Parietal lobe (tissue), 2 donors: ENCODE measurements at places on chromosomes 4 and X. TPM values are rescaled to one million over a fixed set of nuclear protein-coding genes. Genes with fewer than 3 reads are reported as not detected.

The RASL11B gene
- 20.3 TPM for total RNA-seq

The MAGEA8 gene
- total RNA-seq, result not detected

The PTCHD1 gene
- total RNA-seq, result 15.3 TPM

The TEX13A gene
- not detected for total RNA-seq

The TMPRSS11D gene
- total RNA-seq, result not detected

The TEC gene
- total RNA-seq, result 4.7 TPM

The ARHGAP6 gene
- 1.3 TPM for total RNA-seq

The GNRHR gene
- total RNA-seq, result not detected

The MAPK10 gene
- total RNA-seq, result 377 TPM
